ENCODE measurements at places on chromosomes 7 and 10.

DNA sequence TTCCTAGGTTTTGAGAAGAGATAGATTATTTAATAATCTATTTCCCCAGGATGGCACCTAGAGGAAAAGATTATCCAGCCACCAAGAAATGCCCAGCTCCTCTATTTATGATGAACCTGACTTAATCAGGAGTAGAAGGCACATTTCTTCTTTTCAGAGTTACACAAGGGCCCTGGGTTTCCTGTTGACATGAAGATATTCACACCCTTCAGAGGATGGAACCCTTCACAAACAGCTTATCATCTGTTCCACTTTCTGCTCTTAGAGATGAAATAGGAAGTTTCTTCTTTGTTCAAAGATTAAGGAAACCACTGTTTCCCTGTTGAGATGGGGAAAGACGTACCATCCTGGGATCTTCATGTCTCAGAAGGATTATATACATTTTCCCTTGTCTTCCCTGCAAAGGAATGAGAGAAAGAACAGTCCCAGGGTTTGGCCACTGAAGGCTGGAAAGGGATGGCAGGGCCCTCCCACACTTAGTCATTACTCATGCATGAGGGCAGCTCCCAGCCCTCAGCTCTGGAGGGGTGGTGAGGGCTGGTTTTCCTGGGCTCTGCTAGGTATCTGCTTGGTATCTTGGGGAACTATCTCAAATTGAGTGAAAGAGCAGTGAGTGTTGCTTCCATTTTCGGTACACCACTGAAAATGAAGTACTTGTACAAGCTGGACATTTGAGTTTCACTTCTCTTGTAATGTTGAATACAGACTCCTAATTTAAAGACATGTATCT lies 64.0 kb downstream of the MTPAP start:
- no peak for DNase-seq

DNA sequence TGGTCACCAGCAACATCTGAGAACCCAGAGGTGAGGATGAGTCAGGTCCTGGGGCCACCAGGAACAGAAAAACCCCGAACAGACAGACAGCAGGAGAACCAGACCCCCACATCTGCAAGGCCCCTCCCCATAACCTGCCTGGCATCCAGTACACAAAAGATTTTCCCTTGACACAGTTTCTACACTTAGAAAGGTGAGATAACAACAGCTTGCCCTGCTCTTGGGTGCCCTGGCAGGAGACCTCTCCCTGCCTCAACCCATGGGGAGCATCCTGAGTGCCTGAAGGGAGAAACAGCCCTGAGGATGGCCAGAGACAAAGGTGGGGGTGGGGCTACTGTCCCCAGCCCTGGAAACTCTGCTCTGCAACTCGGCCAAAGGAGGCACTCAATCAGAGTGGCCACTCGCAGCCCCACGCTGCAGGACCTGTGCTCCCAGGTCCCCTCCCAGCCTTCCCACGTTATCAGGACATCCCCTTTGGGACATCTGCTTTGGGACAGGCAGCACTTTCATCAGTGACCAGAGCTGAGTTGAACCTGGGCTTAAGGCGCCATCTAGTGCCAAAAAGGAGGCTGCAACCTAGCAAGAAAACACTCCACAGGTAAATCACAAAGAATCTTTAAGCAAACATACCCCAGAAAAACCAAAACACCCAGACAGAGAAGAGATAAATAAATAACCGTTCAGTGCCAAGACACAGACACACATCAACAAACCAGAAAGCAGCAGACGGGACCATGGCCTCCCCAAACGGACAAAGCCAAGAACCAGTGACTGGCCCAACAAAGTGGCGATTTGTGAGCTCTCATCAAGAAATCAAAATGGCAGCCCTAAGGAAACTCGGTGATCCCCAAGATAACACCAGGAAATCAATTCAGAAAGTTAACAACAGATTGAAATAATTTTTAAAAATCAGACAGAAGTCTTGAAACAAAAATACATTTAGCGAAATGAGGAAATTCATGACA lies 233.7 kb downstream of the PTPRN2 start:
- DNase-seq = peak; percentile 67

- DNase-seq = no peak
Measured at GRCh38 chr7:43501870-43502269, 81.0 kb upstream of the STK17A start.

DNA sequence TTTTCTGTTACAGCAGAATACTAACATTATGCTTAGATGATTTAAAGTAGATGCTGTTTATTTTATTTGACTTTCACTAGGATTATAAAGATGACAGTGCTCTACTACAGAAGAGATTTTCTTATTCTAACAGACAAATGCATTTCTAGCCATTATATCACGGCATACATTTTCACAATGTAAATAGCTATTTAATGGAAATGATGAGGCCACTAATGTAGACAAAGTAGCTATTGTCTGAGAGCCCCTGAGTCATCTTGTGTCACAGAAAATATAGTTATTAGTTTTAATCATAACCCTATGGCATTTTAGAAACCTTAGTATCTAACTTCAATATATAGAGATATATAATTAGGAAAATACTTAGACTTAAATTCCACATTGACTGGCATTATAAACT lies 158.0 kb upstream of the AHR start:
- DNase-seq = peak; percentile 31

GRCh38 chr7:20929199-20929598 lies 142.5 kb upstream of the SP8 start:
- DNase-seq = peak; percentile 34

- no peak for DNase-seq
Measured at GRCh38 chr7:67842571-67842970, 845.9 kb downstream of the TYW1 start.

Data from NCI-H69 (cell line).